Small intestine (tissue), 16 donors: ENCODE measurements at places on chromosomes 2 and 18.
A peak's percentile ranks its signal among the peaks of the same experiment; 100 is the strongest.

GRCh38 chr2:146982393-146982846 lies 862.4 kb upstream of the ACVR2A start:
- no peak for DNase-seq

DNA sequence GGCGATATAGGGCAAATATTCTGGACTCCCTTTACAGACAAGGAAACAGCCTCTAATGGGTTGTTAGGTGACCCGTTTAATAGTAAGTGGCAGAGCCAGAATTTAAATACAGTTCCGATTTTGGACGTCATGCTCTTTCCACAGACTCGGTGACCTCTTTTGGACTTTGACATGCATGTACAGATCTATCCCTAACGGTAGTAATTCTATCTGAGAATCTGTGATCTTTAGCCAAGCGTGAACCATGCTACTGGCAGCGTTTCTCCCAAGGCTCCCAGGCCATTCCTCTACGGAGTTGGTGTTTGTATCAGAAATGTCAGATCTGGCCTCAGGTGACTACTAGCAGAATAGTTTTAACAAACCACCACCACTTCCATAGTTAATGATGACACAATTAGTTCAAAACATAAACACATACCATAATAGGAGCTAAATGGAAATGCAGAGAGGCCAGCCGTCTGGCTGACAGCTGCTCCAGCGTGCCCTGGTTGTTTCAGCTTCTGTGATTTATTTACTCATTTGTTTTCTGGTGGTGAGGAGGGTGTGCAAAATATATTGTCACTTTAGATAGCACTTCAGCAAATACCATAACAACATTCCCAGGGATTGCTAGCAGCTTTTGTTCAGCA lies 304.6 kb upstream of the LYPD1 start:
- DNase-seq = no peak

- peak; percentile 36 for DNase-seq
Observed at GRCh38 chr2:70367722-70368323, 66.0 kb upstream of the FAM136A start.

DNA sequence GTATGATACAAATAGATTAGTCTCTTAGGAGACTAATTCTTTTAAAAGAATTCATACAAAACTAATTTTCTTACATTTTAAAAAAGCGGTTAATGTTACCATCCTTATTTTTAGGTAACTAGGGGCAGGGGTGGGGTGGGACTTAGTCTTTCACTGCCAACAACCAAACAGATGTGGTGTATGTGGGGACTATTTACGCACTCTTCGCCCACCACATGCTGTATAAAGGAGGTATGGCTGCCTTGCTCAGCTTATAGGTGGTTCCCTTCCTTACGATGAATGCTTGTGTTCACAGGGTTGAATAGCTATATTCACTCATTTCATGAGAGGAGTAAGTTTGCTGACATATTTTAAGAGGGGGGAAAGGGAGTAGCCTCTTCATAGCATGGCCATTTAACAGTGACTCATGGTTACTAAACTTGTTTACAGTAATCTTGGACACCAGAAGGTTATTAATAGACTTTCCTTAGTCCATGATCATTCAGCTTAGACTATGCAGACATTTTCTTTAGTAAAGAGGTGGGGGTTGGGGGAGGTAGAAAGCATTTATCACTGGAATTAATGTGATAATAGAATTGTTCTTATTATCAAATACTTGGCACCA lies 61.8 kb downstream of the CAB39 start:
- DNase-seq = no peak

DNA sequence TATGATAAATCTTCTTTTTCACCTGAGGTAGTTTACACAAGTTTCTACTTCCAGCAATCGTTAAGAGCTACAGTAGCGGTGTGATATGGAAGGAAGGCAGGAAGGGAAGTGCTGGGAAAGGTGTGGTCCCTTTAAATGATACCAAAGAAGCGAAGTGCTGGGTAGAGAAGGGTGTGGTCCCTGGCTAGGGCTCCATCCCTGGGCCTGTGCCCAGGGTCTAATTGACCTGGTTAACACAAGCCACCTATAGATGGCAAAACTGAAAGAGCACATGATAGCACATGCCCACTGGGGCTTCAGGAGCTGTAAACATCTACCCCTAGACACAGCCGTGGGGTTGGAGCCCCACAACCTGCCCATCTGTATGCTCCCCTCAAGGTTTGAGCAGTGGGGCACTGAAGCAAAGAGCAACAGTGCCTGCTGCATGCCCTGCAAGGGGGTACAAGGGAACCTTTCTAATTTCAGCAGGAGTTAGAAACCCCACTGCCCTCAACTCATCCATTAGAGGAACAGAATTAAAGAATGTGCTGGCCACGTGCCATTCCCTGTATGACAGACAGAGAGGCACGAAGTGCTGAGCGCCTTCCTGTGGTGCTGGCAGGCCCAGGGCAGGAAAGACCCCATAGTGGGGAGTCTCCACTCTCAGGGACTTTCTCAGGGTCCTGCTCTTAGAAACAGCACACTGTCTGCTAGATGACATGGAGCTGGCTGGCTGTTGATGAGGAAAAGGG lies 153.1 kb upstream of the LMAN1 start:
- DNase-seq = no peak

DNA sequence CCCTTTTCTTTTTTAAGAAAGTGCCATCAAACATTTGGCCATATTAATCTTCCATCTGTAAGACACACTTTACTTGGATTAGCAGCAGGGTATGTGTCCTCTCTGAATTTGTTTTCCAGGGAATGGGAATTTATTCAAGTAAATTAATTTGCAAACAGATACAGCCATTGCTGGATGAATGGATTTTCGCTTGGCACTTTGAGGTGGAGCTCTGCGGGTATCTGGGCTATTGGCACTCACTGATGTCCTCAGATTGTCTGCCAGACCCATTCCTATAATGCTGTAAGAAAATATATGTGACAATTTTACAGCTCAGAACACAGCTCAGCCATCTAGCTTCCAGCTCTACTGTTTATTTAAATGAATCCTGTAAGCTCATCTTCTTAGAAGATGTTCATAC lies 201.2 kb upstream of the CDH20 start:
- DNase-seq = no peak
